ENCODE measurements at places on chromosomes 7 and 10.

DNA sequence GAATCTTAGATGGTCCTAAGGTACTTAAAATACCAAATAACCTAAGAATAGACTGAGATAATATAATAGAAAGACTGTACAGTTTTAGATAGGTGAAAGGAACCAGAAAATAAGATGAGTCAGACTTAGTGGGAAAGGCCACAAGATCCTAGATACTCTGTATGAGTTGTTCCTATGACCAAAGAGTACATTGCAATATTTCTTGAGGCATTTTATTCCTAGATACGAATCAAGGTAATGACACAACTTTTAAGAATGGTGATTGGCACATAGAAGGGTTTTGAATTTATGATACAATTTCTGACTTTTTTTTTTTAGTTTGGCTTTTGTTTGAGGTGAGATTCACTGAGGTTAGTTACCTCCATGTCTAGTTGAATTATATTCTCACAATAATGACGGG lies 30.2 kb downstream of the MGAM start:
- no peak overlapping the region for H3K27ac ChIP-seq
- H3K36me3 ChIP-seq = no peaks in the 10 kb centered on the region
- H3K4me1 ChIP-seq = no peaks in the 10 kb centered on the region

DNA sequence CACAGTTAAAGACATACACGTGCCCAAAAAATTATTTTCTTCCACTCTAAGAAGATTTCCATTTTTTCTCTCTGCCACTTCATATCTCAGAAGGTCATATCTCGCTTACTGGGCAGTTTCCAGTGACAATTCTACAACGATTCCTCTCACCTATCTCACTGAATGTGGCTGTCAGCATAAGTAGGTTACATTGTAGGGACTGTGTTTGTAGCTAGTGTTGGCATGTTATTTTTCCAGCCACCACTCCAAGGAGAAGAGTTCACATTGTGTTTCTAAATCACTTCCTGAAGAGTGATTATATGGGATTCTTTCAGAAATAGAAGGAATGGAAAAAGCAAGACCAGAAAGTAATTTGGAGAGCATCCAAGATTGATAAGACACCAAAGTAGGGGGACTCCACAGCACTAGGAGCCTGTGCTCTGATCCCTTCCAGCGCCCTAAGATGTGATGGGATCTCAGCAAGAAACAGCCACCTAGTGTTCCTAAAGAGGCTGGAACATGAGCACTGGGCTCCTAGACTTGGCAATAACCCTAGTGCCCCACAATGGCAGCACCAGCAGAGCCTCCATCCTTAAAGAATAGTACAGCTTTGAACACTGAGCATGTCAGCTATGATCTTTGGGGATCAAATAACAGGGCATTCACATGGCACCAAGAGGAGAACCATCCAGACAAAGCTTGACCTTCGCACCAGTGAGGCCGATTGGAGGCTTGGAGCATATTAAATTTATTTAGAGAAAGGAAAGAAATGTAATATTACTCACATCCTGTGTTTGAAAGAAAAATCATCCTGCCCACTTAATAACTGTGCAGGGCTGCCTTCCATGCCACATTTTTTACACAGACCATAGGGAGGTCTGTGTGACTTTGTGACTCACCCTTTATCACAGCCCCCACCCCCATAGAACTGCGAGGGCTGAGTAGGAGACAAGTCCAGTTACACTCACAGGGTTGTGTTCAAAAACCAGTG lies 51.8 kb downstream of the CAV1 start:
- H3K27me3 ChIP-seq = no peaks in the 10 kb centered on the region
- H3K27ac ChIP-seq = peak overlapping the region; percentile 6
- H3K36me3 ChIP-seq = no peaks in the 10 kb centered on the region
- no peak for DNase-seq
- H3K4me1 ChIP-seq = peaks cover 19% of the 10 kb centered on the region

DNA sequence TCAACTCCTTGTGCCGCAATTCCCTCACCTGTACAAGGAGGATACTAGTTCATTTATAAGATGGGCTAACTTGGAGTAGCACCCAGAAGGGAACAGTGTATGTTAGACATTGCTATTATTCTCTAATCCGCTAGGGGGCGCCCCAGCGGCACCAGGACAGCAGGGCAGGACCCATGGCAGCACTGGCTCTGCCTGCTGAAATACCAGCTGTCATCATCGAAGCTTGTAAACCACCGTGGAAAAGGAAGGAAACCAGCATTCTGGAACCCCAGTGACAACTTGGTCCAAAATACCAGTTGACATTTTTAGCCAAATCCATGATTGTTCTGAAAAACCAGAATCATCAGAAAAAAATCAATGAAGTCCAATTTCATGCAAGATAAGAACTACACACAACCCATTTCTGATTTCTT lies 134.4 kb downstream of the ITGA8 start:
- DNase-seq = peak; percentile 51
- H3K4me3 ChIP-seq = no peak overlapping the region
- H3K27ac ChIP-seq = no peak overlapping the region
- no peaks in the 10 kb centered on the region for H3K4me1 ChIP-seq
- H3K36me3 ChIP-seq = no peaks in the 10 kb centered on the region
- peaks cover 37% of the 10 kb centered on the region for H3K27me3 ChIP-seq

GRCh38 chr10:113331961-113332360 lies 220.9 kb upstream of the HABP2 start:
- no peak overlapping the region for H3K4me3 ChIP-seq
- peaks cover 3% of the 10 kb centered on the region for H3K4me1 ChIP-seq
- DNase-seq = no peak
- no peak overlapping the region for H3K27ac ChIP-seq
- no peaks in the 10 kb centered on the region for H3K36me3 ChIP-seq

DNA sequence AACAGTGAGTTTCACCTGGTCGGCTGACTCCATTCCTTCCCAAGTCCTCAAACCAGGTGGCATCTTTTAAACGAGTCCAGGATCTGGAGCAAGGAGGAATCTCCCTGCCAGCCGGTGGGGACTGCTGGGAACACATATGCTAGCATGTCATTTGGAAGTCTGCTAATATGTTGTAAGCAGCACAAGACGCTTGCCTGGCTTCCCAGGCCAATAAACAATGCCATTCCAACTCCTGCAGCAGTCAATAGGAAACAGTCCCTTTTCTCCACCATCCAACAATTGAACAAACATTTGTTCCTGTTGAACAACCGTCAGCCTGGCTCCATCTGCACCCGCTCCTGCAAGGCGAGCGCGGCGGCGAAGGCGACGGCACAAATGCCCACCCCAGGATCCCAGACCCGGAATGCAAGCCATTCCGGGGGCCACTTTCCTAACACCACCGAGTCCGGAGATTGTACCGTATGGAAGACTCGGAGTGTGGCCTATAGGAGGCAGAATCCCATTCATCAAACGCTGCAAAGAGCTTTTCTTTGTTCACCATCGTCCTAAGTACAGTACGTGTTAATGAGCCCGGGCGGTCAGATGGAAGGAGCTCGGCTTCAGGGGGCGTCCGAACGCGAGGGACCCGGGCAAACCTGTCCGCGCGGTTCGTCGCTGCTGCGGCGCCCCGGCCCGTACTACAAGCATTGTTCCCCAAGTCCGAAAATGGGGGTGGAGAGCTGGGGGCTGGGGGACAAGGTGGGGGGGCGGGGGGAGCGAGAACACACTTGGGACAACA lies 1.6 kb downstream of the FAM53B start:
- H3K27me3 ChIP-seq = no peaks in the 10 kb centered on the region
- H3K4me3 ChIP-seq = peak overlapping the region; percentile 69
- no peaks in the 10 kb centered on the region for H3K36me3 ChIP-seq
- peaks cover 22% of the 10 kb centered on the region for H3K4me1 ChIP-seq
- no peak overlapping the region for H3K27ac ChIP-seq
- DNase-seq = no peak

GRCh38 chr7:13466874-13467547 lies 522.5 kb downstream of the ETV1 start:
- H3K27ac ChIP-seq = no peak overlapping the region
- DNase-seq = no peak
- H3K27me3 ChIP-seq = no peaks in the 10 kb centered on the region
- H3K4me3 ChIP-seq = no peak overlapping the region
- no peaks in the 10 kb centered on the region for H3K36me3 ChIP-seq

DNA sequence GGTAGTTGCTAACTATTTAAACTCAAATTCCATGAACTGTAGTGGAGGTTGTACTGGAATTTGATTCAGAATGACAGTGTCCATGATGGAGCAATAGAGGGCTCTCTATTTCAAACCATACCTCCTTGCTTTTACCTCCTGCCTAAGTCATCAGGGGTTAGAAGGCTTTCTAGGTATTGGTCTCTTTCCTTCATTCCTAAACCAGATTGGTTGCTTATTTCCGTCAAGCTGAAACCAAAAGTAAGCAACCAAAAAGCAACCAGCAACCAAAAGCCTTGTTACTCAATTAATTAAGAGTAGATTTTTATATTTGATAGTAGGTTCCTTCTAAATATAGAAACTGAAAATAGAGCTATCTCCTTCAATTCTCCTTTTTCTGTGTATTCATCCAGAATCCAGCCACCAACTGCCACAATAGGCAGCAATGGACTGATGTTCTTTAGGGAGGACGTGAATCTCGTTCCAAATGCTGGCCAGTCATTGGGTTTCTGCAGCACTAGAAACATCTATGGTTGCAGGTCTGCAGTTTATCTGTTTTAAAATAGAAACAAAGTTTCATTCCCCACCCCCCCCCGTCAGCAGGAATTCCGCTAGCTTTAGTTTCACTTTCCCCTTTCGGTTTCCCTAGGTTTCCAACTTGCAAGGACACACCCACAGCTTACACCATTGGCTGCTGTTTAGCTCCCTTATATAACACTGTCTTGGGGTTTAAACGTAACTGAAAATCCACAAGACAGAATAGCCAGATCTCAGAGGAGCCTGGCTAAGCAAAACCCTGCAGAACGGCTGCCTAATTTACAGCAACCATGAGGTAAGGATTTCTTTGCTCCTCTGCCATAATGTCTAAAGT lies at the start of gene IFIT1:
Gene IFIT1 (plus strand): TSS at position 717 of the 850 bp plus-strand sequence. CDS start 90 bp downstream, at position 807.
- H3K4me1 ChIP-seq = peaks cover 2% of the 10 kb centered on the region
- H3K4me3 ChIP-seq = peak within 1 kb of the TSS; percentile 70
- H3K36me3 ChIP-seq = no peaks in the 10 kb centered on the region

GRCh38 chr7:112487457-112488263 lies 6.9 kb downstream of the LSMEM1 start:
- H3K4me3 ChIP-seq = no peak overlapping the region
- H3K27me3 ChIP-seq = no peaks in the 10 kb centered on the region
- H3K4me1 ChIP-seq = peaks cover 21% of the 10 kb centered on the region
- H3K36me3 ChIP-seq = no peaks in the 10 kb centered on the region

DNA sequence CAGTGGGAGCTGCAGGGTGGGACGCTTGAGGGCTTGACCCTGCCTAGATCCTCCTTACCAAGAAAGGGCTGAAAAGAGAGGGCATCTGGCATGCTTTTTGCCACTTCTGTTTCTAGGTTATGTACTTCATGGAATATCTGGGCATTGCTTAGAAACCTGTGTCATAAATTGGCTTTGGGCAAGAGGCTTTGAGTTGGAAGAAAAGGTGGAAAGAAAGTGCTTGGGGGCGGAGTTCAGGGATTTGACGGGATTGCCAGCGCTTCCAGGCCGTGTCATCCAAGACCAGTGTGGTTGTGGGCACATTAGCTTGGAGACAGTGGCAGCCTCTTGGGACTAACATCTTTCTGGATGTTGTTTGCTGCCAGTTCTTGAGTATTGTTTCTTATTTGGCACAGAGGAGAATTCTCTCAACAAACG lies 825 bp downstream of the ZNF862 start:
- H3K4me1 ChIP-seq = peaks cover 10% of the 10 kb centered on the region
- peak overlapping the region; percentile 84 for H3K27ac ChIP-seq
- peak overlapping the region; percentile 87 for H3K4me3 ChIP-seq
- no peaks in the 10 kb centered on the region for H3K27me3 ChIP-seq

- H3K27ac ChIP-seq = no peak overlapping the region
- no peaks in the 10 kb centered on the region for H3K27me3 ChIP-seq
These were observed 40.0 kb downstream of the KCTD7 start for GRCh38 chr7:66668677-66669076.

- H3K27ac ChIP-seq = no peak overlapping the region
- H3K4me1 ChIP-seq = no peaks in the 10 kb centered on the region
- H3K27me3 ChIP-seq = no peaks in the 10 kb centered on the region
- DNase-seq = no peak
These were observed 81.3 kb downstream of the GRID1 start for GRCh38 chr10:86285136-86285790.

GRCh38 chr10:99731306-99732032 lies 458 bp downstream of the COX15 start:
- H3K36me3 ChIP-seq = peaks cover 28% of the 10 kb centered on the region
- DNase-seq = no peak

DNA sequence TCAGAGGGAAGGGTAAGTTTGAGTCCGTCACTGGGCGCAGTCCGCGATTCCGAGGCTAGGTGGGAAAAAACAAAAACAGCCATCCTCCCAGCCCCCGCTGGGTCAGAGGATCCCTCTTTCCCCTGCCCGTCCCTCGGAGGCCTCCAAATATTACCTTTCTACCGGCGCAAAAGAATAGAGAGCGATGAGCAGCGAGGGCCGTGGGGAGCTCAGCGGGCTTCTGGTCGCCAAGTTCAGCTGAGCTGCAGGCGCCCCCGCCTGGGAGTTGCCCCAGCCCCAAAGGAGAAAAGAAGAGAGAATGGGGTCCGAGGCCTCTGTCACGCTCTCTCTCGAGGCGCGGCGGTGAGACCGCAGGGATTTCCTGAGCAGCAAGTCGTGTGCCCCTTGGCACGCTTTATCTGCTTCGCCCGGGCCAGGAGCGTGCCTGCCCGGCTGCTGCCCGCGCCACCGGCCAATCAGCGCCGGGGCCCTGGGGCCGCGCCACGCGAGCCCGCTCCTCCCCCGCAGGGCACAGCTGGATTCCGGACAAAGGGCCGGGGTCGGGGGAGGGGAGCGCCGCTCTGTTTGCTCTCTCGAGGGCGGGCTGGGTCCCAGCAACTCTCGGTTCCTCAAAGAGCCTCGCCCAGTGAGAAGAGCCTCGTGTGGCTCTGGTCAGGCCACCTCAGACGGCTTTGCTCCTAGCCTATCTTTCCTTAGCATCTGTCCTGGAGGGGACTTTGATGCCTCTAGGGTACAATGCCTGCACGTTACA lies at the start of gene NEUROG3:
Gene NEUROG3 (minus strand): TSS at position 367 of the 751 bp plus-strand sequence. CDS start 379 bp downstream, outside the sequence.
- peaks cover 26% of the 10 kb centered on the region for H3K27me3 ChIP-seq
- H3K4me3 ChIP-seq = no peak within 1 kb of the TSS
- H3K36me3 ChIP-seq = no peaks in the 10 kb centered on the region
- H3K27ac ChIP-seq = no peak within 1 kb of the TSS

- H3K27me3 ChIP-seq = peaks cover 2% of the 10 kb centered on the region
- no peaks in the 10 kb centered on the region for H3K4me1 ChIP-seq
- no peak for DNase-seq
- H3K36me3 ChIP-seq = no peaks in the 10 kb centered on the region
- H3K27ac ChIP-seq = no peak overlapping the region
These were observed 26.5 kb upstream of the C10orf71 start for GRCh38 chr10:49272251-49273081.

DNA sequence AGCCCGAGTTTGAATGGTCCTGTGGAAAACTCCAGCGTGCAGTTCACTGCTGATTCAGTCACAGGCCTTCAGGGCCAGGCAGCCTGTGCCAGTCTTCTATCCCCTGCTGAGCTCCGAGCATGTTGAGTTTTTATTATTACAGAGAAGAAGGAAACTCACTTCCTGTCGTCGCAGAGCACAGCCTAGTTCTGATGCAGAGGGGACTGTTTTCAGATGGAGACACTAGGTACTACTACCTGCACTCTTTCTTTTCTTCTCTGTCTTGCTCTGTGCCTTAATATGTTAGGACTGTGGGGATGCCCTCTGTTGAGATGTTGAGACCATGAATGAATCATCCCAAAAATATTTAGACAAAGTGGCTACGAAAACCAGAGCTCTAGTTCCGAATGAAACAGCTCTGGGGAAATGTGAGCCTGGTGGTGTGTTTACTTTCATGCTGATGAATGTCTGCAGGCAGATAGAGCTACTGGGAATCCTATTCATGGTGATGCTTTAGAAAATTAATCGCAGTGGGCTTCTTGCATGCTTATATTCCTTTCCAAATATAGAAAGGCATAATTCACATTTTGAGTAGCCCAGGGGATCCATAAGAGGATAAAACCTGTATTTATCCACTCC lies 29.6 kb downstream of the CASP7 start:
- DNase-seq = no peak
- no peaks in the 10 kb centered on the region for H3K4me1 ChIP-seq
- no peaks in the 10 kb centered on the region for H3K36me3 ChIP-seq

Measured in HCT116 (cell line).